Activated CD8-positive, alpha-beta T cell treated with anti-CD3 and anti-CD28 coated beads for 36 hours (primary cell): ENCODE measurements at places on chromosomes 6 and 20. TPM values are rescaled to one million over a fixed set of nuclear protein-coding genes. Genes with fewer than 3 reads are reported as not detected.

Gene PPP1R14C
- 0.86 TPM for total RNA-seq

Gene POU5F1
- total RNA-seq = not detected

Gene FUT9
- not detected for total RNA-seq

Gene NOX3
- total RNA-seq = not detected

Gene CAGE1
- total RNA-seq = 0.18 TPM
